Activated CD4-positive, alpha-beta memory T cell treated with anti-CD3 and anti-CD28 coated beads, Interleukin-2, amount 10 ng/mL, durations not matched to agents 7 days and 5 days (primary cell): ENCODE measurements at places on chromosomes 16 and 17. TPM values are rescaled to one million over a fixed set of nuclear protein-coding genes. Genes with fewer than 3 reads are reported as not detected.

CRHR1 gene
- total RNA-seq: not detected

CX3CL1 gene
- total RNA-seq: not detected

USH1G gene
- total RNA-seq: not detected

TBCD gene
- total RNA-seq: 135 TPM

ABCC3 gene
- total RNA-seq: 0.25 TPM

TMEM98 gene
- 4.4 TPM for total RNA-seq

ALOX15B gene
- total RNA-seq: not detected

LGALS9B gene
- total RNA-seq: not detected

SPATA2L gene
- 9.4 TPM for total RNA-seq

WNK4 gene
- 0.18 TPM for total RNA-seq

CCDC200 gene
- 0.53 TPM for total RNA-seq

ABCC11 gene
- total RNA-seq: 0.23 TPM

OR2C1 gene
- total RNA-seq: not detected

KCTD13 gene
- total RNA-seq: 36.0 TPM

GCGR gene
- total RNA-seq: not detected

CYGB gene
- not detected for total RNA-seq

UNC45B gene
- 0.18 TPM for total RNA-seq

KRTAP4-6 gene
- total RNA-seq: not detected

THRA gene
- total RNA-seq: 8.4 TPM

MT1G gene
- 2.9 TPM for total RNA-seq

CCL23 gene
- not detected for total RNA-seq

TAF1C gene
- total RNA-seq: 47.2 TPM

TMEM220 gene
- total RNA-seq: 0.78 TPM

PPM1E gene
- 0.03 TPM for total RNA-seq

CORO6 gene
- total RNA-seq: 5.6 TPM

LGALS9 gene
- 240 TPM for total RNA-seq

COL1A1 gene
- 0.50 TPM for total RNA-seq

FNDC8 gene
- total RNA-seq: not detected

KCNG4 gene
- not detected for total RNA-seq

SLC16A13 gene
- 26.8 TPM for total RNA-seq

KRT16 gene
- not detected for total RNA-seq
